ENCODE measurements at places on chromosomes 2 and 18. TPM values are rescaled to one million over a fixed set of nuclear protein-coding genes. Genes with fewer than 3 reads are reported as not detected.

DNA sequence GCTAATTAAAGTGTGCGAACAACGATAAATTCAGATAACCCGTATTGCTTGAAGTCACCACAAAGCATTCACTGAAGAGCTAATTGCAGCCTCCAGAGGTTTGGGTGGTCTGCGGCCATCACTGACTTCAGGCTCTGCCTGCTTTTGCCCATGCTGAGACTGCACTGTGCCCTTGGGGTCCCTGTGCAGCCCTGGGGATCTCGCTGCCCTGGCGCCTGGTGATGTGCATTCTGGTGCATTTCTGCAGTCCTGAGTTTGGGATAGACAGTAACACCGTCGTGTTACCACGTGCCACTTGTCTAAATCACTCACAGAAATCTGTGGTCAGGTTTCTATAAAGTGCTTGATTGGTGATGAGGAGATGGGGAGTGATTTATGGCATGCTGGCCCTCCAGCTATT lies 27.6 kb downstream of the LDLRAD4 start:
- no peaks in the 10 kb centered on the region for H3K4me1 ChIP-seq
- no peak overlapping the region for H3K27ac ChIP-seq
- no peaks in the 10 kb centered on the region for H3K36me3 ChIP-seq
- H3K4me3 ChIP-seq, result no peak overlapping the region
- H3K27me3 ChIP-seq, result no peaks in the 10 kb centered on the region
- DNase-seq, result peak; percentile 40

- no peaks in the 10 kb centered on the region for H3K36me3 ChIP-seq
- H3K27ac ChIP-seq, result no peak overlapping the region
- H3K4me1 ChIP-seq, result no peaks in the 10 kb centered on the region
- DNase-seq, result no peak
- H3K4me3 ChIP-seq, result no peak overlapping the region
- H3K27me3 ChIP-seq, result no peaks in the 10 kb centered on the region
Measured at GRCh38 chr18:61676773-61677434, 215.9 kb downstream of the RNF152 start.

- DNase-seq, result no peak
- H3K4me3 ChIP-seq, result no peak overlapping the region
- H3K27me3 ChIP-seq, result no peaks in the 10 kb centered on the region
- no peaks in the 10 kb centered on the region for H3K36me3 ChIP-seq
Measured at GRCh38 chr2:190068764-190069163, 6.2 kb upstream of the MSTN start.

GRCh38 chr2:9763356-9764152 lies 79.7 kb upstream of the TAF1B start:
- H3K27me3 ChIP-seq, result no peaks in the 10 kb centered on the region
- no peak overlapping the region for H3K4me3 ChIP-seq

GRCh38 chr2:239579081-239579480 lies 178.3 kb upstream of the HDAC4 start:
- H3K4me1 ChIP-seq, result no peaks in the 10 kb centered on the region
- H3K36me3 ChIP-seq, result no peaks in the 10 kb centered on the region
- H3K4me3 ChIP-seq, result no peak overlapping the region
- no peak overlapping the region for H3K27ac ChIP-seq
- no peaks in the 10 kb centered on the region for H3K27me3 ChIP-seq
- no peak for DNase-seq

GRCh38 chr2:48017136-48017535 lies 110.8 kb upstream of the FBXO11 start:
- H3K36me3 ChIP-seq, result no peaks in the 10 kb centered on the region
- H3K4me1 ChIP-seq, result no peaks in the 10 kb centered on the region
- H3K27ac ChIP-seq, result no peak overlapping the region
- no peaks in the 10 kb centered on the region for H3K27me3 ChIP-seq
- H3K4me3 ChIP-seq, result no peak overlapping the region

GRCh38 chr2:129436809-129437208 lies 542.7 kb upstream of the RAB6C start:
- no peaks in the 10 kb centered on the region for H3K4me1 ChIP-seq
- no peak overlapping the region for H3K4me3 ChIP-seq
- no peak for DNase-seq

- no peak overlapping the region for H3K4me3 ChIP-seq
- H3K27ac ChIP-seq, result no peak overlapping the region
- DNase-seq, result no peak
- H3K36me3 ChIP-seq, result no peaks in the 10 kb centered on the region
Measured at GRCh38 chr18:64645753-64646152, 496.9 kb upstream of the LINC00305 start.

GRCh38 chr2:46719487-46719886 lies 196.1 kb downstream of the MCFD2 start:
- H3K4me3 ChIP-seq, result no peak overlapping the region
- H3K36me3 ChIP-seq, result no peaks in the 10 kb centered on the region
- peaks cover 13% of the 10 kb centered on the region for H3K4me1 ChIP-seq
- no peak overlapping the region for H3K27ac ChIP-seq
- H3K27me3 ChIP-seq, result no peaks in the 10 kb centered on the region

- H3K27me3 ChIP-seq, result no peaks in the 10 kb centered on the region
- no peaks in the 10 kb centered on the region for H3K36me3 ChIP-seq
- no peaks in the 10 kb centered on the region for H3K4me1 ChIP-seq
Measured at GRCh38 chr2:1808981-1809422, 64.7 kb upstream of the PXDN start.

Gene SLC39A10
- polyA plus RNA-seq, result 18.0 TPM

DNA sequence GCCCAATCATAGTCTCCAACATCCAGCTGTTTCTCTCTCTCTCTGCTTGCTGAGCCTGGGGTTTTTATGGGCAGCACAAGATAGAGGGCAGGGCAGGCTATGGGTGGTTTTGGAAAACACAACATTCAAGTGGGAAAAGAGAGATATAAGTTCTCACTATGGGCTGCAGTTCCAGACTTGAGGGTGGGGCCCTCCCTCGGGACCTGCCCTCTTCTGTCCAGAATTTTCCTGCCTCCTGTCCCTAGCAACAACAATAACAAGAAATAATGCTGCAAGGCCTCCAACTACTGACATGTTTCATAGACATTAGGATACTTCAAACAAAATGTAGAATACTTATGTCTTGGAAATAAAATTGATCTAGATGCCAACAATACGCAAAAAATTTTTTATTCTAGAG lies 107.8 kb downstream of the C18orf54 start:
- no peaks in the 10 kb centered on the region for H3K4me1 ChIP-seq
- peaks cover 4% of the 10 kb centered on the region for H3K27me3 ChIP-seq
- no peaks in the 10 kb centered on the region for H3K36me3 ChIP-seq
- no peak for DNase-seq
- H3K4me3 ChIP-seq, result no peak overlapping the region

Gene RAPH1
- polyA plus RNA-seq, result 11.9 TPM

GRCh38 chr18:58180738-58181353 lies 136.8 kb downstream of the NEDD4L start:
- H3K36me3 ChIP-seq, result no peaks in the 10 kb centered on the region
- no peak overlapping the region for H3K27ac ChIP-seq
- H3K27me3 ChIP-seq, result no peaks in the 10 kb centered on the region
- H3K4me1 ChIP-seq, result peaks cover 4% of the 10 kb centered on the region

Gene POTEF
- not detected for polyA plus RNA-seq

DNA sequence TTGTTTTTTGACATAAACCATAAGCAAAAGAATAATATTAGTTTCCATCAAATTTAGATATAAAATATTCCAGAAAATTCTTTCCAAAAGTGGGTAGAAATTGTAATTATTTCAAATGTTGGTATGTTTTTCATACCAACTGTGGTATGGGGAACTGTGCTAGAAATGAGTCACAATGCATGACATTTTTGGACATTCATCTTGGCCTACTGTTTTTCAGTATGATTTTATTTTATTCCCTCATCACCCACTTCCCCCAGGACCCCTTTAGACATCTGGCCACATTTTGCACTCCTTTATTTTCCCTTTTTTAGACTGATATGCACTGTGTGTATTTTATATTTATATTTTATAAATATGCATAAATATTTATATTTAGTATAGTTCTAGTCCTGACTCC lies 97.1 kb downstream of the DPP4 start:
- H3K4me1 ChIP-seq, result no peaks in the 10 kb centered on the region
- H3K36me3 ChIP-seq, result no peaks in the 10 kb centered on the region
- H3K27ac ChIP-seq, result no peak overlapping the region
- no peak for DNase-seq
- H3K27me3 ChIP-seq, result no peaks in the 10 kb centered on the region

- DNase-seq, result no peak
- no peaks in the 10 kb centered on the region for H3K4me1 ChIP-seq
- no peaks in the 10 kb centered on the region for H3K27me3 ChIP-seq
- H3K27ac ChIP-seq, result no peak overlapping the region
- no peaks in the 10 kb centered on the region for H3K36me3 ChIP-seq
Measured at GRCh38 chr2:237772513-237772912, 26.1 kb upstream of the RBM44 start.

- peaks cover 51% of the 10 kb centered on the region for H3K27me3 ChIP-seq
- no peak for DNase-seq
- H3K4me3 ChIP-seq, result no peak within 1 kb of the TSS
- H3K36me3 ChIP-seq, result no peaks in the 10 kb centered on the region
- no peak within 1 kb of the TSS for H3K27ac ChIP-seq
- peaks cover 12% of the 10 kb centered on the region for H3K4me1 ChIP-seq
Measured at GRCh38 chr2:218880102-218880858, at the start of gene WNT10A. WNT10A (plus strand) TSS chr2:218880852; CDS start chr2:218880996, 144 bp downstream.

DNA sequence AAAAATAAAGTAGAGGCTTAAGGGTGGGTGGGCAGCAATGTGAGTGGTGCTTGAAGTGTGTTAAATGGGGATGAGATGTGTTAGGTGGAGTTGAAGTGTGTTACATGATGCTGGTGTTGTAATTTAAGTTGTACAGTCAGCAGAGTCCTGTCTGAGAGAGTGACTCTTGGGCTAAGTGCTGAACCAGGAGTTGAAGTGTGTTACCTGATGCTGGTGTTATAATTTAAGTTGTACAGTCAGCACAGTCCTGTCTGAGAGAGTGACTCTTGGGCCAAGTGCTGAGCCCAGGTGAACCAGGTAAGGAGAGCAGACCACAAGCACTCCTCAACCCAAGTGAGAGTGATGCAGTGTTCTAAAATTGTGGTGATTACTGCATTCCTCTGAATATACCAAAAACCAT lies 40.6 kb downstream of the LCLAT1 start:
- H3K27me3 ChIP-seq, result no peaks in the 10 kb centered on the region
- peak overlapping the region; percentile 63 for H3K27ac ChIP-seq
- H3K4me3 ChIP-seq, result no peak overlapping the region
- peaks cover 6% of the 10 kb centered on the region for H3K4me1 ChIP-seq

GRCh38 chr2:54840559-54841468 lies 117.4 kb downstream of the EML6 start:
- no peak overlapping the region for H3K4me3 ChIP-seq
- no peak for DNase-seq
- no peaks in the 10 kb centered on the region for H3K36me3 ChIP-seq
- no peaks in the 10 kb centered on the region for H3K4me1 ChIP-seq
- H3K27me3 ChIP-seq, result no peaks in the 10 kb centered on the region

Gene FABP1
- 1.0 TPM for polyA plus RNA-seq
